Neural progenitor cell (in vitro differentiated cells): ENCODE measurements at places on chromosomes 7 and 10.

- no peaks in the 10 kb centered on the region for H3K4me1 ChIP-seq
- H3K36me3 ChIP-seq = no peaks in the 10 kb centered on the region
- DNase-seq = no peak
- no peak overlapping the region for H3K4me3 ChIP-seq
These were observed 139.3 kb downstream of the GLI3 start for GRCh38 chr7:42097752-42098151.

GRCh38 chr7:28872226-28872625 lies 85.9 kb downstream of the TRIL start:
- peaks cover 33% of the 10 kb centered on the region for H3K4me1 ChIP-seq
- DNase-seq = no peak
- H3K27ac ChIP-seq = no peak overlapping the region
- H3K4me3 ChIP-seq = no peak overlapping the region

- H3K4me3 ChIP-seq = no peak overlapping the region
- H3K36me3 ChIP-seq = no peaks in the 10 kb centered on the region
- no peak for DNase-seq
- H3K27me3 ChIP-seq = no peaks in the 10 kb centered on the region
These were observed 129.8 kb upstream of the RSU1 start for GRCh38 chr10:16947069-16947468.

DNA sequence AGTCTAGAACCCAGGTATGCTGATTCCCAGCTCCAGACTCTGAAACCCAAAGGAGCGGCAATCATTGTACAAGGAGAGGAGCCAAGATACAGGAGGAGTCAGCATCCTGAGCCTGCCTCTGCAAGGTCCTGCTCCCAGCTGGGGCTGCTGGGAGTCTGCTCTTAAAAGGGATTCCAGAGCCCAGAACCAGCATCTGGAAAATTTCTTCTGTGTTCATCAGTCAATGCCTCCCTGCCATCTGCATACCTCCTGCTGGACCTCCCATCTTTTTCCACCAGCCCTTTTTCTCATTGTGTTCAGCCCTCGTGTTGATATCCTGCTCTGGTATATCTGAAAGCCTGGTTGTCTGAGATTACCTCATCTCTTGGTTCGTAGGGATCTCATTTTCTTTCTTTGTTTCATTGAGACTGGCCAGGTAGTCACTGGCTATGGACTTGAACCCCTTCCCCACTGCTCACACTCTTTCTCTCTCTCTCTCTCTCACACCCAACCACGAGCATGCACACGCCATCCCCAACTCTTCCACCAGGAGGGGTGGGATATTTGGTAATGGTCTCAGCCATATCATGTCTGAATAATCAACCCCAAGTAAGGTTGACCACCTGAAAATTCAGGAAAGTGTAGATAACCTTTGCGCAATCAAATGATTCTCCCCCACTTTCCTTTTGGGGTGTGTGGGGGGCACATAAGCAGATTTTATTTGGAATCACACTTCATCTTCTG lies 608.8 kb downstream of the LRMDA start:
- DNase-seq = no peak
- H3K4me3 ChIP-seq = no peak overlapping the region
- H3K27ac ChIP-seq = no peak overlapping the region
- H3K4me1 ChIP-seq = peaks cover 10% of the 10 kb centered on the region

DNA sequence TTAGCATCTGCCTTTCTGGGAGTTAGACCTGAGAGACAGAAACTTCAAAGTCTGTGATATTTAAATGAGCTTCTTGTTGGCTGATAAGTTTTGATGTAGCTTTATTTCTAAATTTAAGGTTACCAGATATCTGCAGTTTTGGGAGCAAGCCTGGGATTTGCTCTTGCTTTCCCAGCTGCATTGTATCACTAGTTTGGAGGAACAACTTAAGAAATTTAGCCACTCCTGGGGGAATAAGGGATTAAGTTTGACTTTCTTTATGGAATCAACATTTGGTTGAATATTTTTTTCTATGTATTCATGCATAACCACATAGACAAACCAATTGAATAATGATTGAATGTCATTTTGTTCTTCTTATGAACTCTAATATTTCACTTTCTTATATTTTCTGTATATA lies 178.6 kb downstream of the POLR1F start:
- H3K36me3 ChIP-seq = no peaks in the 10 kb centered on the region
- no peak overlapping the region for H3K27ac ChIP-seq
- DNase-seq = no peak

DNA sequence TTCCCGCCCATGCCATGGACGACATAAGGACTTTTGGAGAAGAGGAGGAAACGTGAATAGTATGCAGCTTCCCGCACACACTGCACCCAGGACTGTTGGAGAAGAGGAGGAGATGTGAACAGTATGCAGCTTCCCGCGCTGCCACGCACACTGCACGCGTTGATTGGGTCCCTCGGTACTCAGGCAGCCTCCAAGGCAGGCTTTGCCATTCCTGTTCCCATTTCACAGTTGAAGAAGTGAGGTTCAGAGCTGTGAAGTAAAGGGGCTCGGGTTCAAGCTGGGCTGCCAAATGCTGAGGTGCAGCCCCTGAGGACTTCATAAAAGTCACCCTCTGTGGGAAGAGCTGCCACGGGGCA lies 147.9 kb upstream of the FAM20C start:
- DNase-seq = no peak
- no peaks in the 10 kb centered on the region for H3K4me1 ChIP-seq
- H3K27ac ChIP-seq = no peak overlapping the region
- no peaks in the 10 kb centered on the region for H3K27me3 ChIP-seq
- no peaks in the 10 kb centered on the region for H3K36me3 ChIP-seq

GRCh38 chr10:7485244-7485556 lies 74.4 kb upstream of the SFMBT2 start:
- no peak overlapping the region for H3K4me3 ChIP-seq
- no peaks in the 10 kb centered on the region for H3K27me3 ChIP-seq
- H3K36me3 ChIP-seq = no peaks in the 10 kb centered on the region
- H3K27ac ChIP-seq = no peak overlapping the region
- DNase-seq = no peak

GRCh38 chr7:41698114-41698513 lies 4.8 kb downstream of the INHBA start:
- no peaks in the 10 kb centered on the region for H3K36me3 ChIP-seq
- H3K27me3 ChIP-seq = peaks cover 63% of the 10 kb centered on the region
- no peak for DNase-seq
- H3K27ac ChIP-seq = no peak overlapping the region
- no peak overlapping the region for H3K4me3 ChIP-seq

- H3K27ac ChIP-seq = peak overlapping the region; percentile 77
- DNase-seq = peak; percentile 48
- H3K36me3 ChIP-seq = peaks cover 17% of the 10 kb centered on the region
These were observed 2.6 kb downstream of the PGAM1 start for GRCh38 chr10:97428572-97428981.

DNA sequence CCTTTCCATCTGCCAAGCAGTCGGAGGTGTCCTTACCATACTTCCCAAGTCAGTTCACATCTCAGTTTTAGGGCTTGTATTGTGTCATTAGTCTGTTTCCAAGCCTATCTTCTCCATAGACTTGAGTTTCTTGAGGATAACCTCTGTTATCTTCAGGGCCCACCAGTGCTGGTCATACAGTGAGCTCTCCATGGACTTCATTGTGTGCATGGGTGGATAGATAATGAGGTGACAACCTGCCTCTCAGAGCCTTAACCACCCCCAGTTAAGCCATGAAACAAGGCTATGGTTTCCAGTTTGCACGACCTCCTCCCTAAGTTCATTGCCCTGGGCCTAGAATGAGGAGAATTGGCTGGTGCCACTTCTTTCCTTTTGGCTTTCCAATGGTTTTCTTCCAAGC lies 38.5 kb upstream of the WAC start:
- H3K36me3 ChIP-seq = no peaks in the 10 kb centered on the region
- H3K4me1 ChIP-seq = no peaks in the 10 kb centered on the region
- no peaks in the 10 kb centered on the region for H3K27me3 ChIP-seq
- H3K27ac ChIP-seq = no peak overlapping the region
- no peak for DNase-seq
- no peak overlapping the region for H3K4me3 ChIP-seq

DNA sequence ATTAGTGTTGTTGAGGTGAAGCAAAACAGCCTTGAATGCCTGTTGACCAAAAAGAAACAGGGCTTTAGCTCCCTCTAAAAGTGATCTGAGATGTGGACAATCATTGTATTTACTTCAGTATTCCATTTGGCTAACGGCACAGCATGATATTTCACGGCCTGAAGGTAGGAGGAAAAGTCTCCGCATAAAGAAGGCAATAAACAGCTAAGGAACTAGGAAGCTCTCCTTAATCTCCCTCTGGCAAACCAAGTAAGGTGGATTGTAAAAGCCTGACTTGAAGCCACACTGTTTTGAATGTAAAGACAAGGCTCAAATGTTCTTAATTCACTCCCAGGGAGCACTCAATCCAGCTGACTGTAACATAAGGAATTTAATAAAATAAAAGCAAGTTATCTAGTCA lies 160.0 kb upstream of the ZNF804B start:
- no peaks in the 10 kb centered on the region for H3K36me3 ChIP-seq
- no peak overlapping the region for H3K4me3 ChIP-seq
- peak overlapping the region; percentile 82 for H3K27ac ChIP-seq
- peaks cover 43% of the 10 kb centered on the region for H3K4me1 ChIP-seq
- peak; percentile 57 for DNase-seq
- no peaks in the 10 kb centered on the region for H3K27me3 ChIP-seq

GRCh38 chr10:80520661-80521470 lies 16.8 kb upstream of the SH2D4B start:
- no peak overlapping the region for H3K4me3 ChIP-seq
- no peak overlapping the region for H3K27ac ChIP-seq
- no peak for DNase-seq
- no peaks in the 10 kb centered on the region for H3K4me1 ChIP-seq
- no peaks in the 10 kb centered on the region for H3K36me3 ChIP-seq

- H3K4me3 ChIP-seq = no peak overlapping the region
- peak; percentile 56 for DNase-seq
- peaks cover 8% of the 10 kb centered on the region for H3K4me1 ChIP-seq
- H3K36me3 ChIP-seq = no peaks in the 10 kb centered on the region
These were observed 146.9 kb downstream of the TPST1 start for GRCh38 chr7:66352071-66352470.

DNA sequence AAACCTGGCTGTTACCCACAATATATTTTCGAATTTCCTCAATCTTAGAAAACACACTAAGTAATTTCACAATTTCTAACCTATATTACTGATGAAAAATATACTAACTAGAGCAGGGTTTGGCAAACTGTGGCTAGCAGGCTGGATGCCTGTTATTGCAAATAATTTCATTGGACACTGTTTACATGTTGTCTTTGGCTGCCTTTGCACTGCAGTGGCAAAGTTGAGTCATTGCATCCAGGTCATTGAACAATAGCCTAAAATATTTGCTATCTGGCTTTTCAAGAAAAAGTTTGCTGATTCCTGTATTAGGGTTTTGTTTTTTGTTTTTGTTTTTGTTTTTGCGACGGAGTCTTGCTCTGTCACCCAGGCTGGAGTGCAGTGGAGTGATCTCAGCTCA lies 47.2 kb downstream of the KIF11 start:
- no peaks in the 10 kb centered on the region for H3K4me1 ChIP-seq
- no peak overlapping the region for H3K4me3 ChIP-seq
- peaks cover 52% of the 10 kb centered on the region for H3K36me3 ChIP-seq
- no peak overlapping the region for H3K27ac ChIP-seq
- no peak for DNase-seq

GRCh38 chr7:5426226-5426475 lies 2.5 kb upstream of the TNRC18 start:
- H3K4me1 ChIP-seq = peaks cover 23% of the 10 kb centered on the region
- H3K4me3 ChIP-seq = peak overlapping the region; percentile 88
- H3K36me3 ChIP-seq = no peaks in the 10 kb centered on the region

GRCh38 chr7:34192906-34193305 lies 287.6 kb downstream of the BMPER start:
- no peak overlapping the region for H3K4me3 ChIP-seq
- peaks cover 33% of the 10 kb centered on the region for H3K4me1 ChIP-seq
- H3K27ac ChIP-seq = no peak overlapping the region
- no peaks in the 10 kb centered on the region for H3K36me3 ChIP-seq

DNA sequence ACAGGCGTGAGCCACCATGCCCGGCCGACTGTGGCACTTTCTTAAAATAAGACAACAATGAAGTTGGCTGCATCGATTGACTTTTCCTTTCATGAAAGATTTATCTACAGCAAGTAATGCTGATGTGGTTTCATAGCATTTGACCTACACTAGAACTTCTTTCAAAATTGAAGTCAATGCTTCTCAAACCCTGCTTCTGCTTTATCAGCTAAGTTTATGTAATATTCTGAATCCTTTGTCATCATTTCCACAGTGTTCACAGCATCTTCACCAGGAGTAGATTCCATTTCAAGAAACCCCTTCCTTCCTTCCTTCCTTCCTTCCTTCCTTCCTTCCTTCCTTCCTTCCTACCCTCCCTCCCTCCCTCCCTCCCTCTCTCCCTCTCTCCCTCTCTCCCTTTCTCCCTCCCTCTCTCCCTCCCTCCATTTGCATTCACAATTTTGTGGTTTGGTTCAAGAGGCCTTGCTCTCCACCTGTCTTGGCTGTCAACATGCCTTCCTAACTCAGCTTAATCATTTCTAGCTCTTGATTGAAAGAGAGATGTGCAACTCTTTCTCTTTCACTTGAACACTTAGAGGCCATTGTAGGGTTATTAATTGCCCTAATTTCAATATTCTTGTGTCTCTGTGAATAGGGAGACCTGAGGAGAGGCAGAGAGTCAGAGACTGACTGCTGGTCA lies 52.1 kb downstream of the HDAC9 start:
- H3K27ac ChIP-seq = no peak overlapping the region
- no peaks in the 10 kb centered on the region for H3K4me1 ChIP-seq
- no peak for DNase-seq
- no peaks in the 10 kb centered on the region for H3K36me3 ChIP-seq
- no peaks in the 10 kb centered on the region for H3K27me3 ChIP-seq

GRCh38 chr10:31358688-31359330 lies 39.8 kb downstream of the ZEB1 start:
- no peak for DNase-seq
- no peaks in the 10 kb centered on the region for H3K4me1 ChIP-seq
- H3K27ac ChIP-seq = no peak overlapping the region
- no peaks in the 10 kb centered on the region for H3K27me3 ChIP-seq

DNA sequence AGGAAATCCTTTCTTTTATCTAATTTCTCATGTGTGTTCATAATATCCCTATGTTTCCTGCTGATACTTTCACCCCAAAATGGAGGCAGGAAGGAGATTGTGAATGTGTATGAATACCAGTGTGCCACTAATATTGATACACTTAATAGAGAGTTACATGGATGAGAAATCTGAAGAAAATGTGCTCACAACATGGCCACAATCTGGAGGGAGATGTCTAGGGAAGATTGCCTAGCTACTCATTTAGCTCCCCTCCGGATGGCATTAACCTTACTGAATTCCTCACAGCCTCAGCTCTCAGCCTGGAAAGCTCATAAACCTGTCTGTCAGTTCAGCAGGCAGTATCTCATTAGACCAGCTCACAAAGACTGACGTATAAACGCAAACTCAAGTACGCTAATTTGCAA lies 23.4 kb upstream of the DMTF1 start:
- peak overlapping the region; percentile 85 for H3K27ac ChIP-seq
- no peaks in the 10 kb centered on the region for H3K27me3 ChIP-seq

GRCh38 chr7:143516981-143517380 lies 39.3 kb downstream of the TAS2R41 start:
- peaks cover 59% of the 10 kb centered on the region for H3K27me3 ChIP-seq
- H3K4me1 ChIP-seq = peaks cover 16% of the 10 kb centered on the region
- H3K27ac ChIP-seq = no peak overlapping the region
- H3K4me3 ChIP-seq = no peak overlapping the region
